ENCODE measurements at places on chromosomes 4 and X.

DNA sequence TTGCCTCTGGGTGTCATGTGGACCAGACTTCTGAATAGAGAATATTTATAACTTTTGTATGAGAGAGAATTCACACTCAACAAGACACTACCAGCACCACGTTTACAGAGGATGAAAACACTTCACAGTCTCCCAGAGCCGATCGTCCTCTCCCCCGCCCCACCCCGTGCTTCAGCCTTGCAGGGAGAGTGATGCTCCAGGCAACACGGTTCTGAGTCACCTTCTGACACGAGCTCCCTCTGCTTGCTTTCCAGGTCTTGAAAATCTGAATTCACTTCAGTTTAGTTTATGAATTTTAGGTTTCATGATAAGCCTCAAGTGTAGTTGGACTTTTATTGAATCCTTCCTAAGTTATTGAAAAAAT lies 59.8 kb downstream of the CPLX1 start:
- DNase-seq = no peak

DNA sequence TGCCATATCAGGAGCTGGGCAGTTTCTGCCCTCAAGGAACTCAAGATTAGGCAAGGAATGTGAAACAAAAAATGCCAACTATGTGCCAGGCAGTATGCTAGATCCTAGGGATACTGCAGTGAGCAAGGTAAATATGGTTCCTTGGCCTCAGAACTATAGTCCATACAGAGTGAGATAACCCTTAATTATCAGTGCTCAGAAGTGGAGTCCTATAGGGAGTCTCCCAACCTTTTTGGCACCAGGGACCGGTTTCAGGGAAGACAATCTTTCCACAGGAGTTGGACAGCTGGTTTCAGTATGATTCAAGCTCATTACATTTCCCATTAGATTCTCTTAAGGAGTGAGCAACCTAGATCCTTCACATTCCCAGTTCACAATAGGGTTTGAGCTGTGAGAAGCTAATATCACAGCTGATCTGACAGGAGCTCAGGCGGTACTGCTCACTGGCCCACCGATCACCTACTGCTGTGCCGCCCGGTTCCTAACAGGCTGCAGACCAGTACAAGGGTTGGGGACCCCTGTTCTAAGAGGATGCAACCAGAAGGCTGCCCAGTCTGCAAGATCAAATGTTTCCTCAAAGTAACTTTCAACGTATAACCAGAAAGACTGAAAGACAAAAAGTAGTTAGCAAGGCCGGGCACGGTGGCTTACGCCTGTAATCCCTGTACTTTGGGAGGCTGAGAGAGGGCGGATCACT lies 1.7 kb upstream of the SRP72 start:
- DNase-seq = no peak

- no peak for DNase-seq
Measured at GRCh38 chrX:107047622-107048021, 47.6 kb upstream of the MORC4 start.

DNA sequence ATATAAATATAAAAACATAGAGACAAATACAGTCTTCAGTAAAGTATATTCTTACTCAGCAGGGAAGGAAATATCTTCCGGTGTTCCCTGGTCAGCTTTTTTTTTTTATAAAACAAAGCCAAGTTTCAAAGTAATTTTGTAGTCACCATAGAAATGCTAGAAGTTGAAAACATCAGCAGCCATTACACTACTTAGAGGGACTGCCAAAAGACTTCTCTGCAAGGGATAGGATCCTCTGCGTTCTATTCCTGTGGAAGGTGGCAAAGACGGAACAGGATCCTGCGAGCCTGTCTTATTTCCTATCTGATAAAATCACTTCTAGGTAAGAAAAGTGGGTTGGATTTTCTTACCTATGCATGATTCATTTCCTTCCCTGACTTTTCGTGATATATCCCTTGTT lies 19.4 kb downstream of the CLDN22 start:
- DNase-seq = no peak

DNA sequence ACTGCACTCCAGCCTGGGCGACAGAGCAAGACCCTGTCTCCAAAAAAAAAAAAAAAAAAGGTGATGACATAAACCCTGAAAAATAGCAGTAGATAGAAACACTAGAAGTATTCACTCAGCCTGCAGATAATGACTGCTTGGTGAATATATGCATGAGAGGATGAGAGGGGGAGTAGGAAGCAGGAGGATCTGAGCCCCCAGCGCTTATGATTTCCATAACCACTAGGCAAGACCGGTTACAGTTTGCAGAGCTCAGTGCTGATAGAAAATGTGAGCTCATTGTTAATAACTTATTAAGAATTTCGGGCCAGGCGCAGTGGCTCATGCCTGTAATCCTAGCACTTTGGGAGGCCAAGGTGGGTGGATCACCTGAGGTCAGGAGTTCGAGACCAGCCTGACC lies 40.8 kb upstream of the SLC34A2 start:
- no peak for DNase-seq
